Activated CD8-positive, alpha-beta memory T cell treated with anti-CD3 and anti-CD28 coated beads, Interleukin-2, amount 50 U/mL, for 48 hours (primary cell): ENCODE measurements at places on chromosomes 12 and 14.

DNA sequence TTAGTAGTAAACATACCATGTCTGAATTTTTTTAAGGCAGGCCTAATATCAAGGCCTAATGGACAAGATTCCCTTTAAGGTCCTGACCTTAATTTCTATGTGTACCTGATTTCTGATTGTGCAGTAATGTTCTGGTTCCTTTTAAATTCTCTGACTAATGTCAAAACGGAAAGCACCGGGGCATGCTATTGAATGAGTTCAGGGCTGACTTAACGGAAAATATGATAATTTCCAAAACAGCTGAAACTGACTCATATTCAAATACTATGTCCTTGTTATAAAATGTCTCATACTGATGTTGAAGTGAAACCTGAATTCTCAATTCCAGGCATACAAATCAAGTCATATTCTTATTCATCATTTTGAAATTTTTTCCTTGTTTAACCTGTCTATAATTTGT is 6.7 kb downstream of the TAS2R43 start:
- no peak for DNase-seq

DNA sequence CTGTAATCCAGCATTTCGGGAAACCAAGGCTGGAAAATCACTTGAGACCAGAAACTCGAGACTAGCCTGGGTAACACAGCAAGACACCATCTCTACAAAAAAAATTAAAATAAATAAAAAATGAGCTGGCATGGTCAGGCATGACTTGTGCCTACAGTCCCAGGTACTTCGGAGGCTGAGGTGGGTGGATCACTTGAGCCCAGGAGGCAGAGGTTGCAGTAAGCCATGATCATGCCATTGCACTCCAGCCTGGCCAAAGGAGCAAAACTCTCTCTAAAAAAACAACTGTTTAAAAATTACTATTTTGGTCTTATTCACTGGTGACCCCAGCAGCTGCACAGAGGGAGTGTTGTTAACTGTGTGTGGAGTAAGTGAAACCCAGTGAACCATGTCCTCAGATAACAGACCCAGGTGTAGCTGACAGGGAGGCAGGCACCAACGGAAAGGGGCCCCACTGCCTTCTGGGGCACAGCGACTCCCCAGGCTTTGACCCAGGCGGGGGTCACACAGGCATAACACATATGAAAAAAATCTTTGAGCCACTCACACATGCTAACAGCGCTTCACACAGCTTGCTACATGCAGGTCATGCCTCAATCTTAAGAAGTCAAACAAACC is 12.1 kb downstream of the DDX54 start:
- no peak for DNase-seq

DNA sequence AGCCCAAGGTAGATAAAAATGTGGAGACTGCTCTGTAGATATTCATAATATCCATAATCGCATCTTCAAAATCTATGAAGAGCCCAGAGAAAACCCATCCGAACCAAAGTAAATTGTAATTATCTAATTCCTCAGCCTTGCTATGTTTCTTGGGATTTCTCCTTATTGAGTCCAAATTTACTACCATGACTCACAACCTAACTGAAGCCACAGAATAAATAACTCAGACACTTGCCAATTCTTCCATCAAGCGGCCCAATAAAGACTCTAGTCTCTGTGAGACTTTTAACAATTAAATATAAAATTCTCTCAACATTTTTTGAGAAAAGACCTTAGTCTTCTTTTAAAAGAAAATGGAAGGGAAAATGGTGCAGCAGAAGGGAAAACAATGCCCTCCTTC is 409.8 kb downstream of the DAD1 start:
- DNase-seq: no peak

DNA sequence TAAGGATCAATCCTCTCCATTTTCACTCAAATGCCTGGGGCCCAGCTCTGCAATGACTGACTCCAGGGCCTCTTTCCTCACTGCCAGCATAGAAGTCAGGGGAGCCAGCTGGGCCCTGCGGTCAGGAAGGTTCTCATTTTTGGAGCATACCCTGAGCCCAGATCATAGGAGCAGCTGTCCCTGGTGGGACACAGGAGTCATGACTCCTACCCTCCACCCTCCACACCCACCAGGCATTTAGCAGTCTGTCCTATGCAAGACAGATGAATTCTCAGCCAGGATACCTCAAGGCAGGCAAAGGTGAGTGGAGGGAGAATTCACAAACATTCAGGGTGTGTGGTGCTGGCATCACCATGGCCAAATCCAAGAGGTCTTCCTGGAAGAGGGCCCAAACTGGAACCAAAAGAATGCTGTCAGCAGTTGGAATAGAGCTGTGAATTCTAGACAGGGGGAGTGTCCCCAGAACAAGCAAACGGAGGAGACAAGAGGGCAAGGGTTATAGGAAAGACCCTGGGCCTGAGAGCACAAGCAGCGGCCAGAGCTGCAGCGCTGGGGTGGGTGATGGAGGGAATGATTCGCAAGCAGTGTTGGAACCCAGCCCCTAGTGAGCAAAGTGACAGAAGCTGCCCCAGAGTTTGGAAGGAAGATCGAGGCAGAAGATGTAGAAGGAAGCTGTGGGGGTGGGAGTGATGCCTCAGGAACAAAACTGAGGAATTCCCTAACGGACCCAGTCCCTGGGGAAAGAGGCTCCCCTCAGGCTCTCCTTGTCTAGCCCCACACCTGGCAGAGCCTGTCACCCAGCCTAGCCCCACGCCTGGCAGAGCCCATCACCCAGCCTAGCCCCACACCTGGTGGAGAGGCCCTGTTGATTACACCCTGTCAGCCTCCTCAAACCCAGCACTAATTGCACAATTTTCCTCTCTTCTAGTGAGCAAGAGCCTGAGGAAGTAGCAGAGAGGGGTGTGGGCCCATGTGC is 4.5 kb upstream of the REM2 start:
- no peak for DNase-seq

DNA sequence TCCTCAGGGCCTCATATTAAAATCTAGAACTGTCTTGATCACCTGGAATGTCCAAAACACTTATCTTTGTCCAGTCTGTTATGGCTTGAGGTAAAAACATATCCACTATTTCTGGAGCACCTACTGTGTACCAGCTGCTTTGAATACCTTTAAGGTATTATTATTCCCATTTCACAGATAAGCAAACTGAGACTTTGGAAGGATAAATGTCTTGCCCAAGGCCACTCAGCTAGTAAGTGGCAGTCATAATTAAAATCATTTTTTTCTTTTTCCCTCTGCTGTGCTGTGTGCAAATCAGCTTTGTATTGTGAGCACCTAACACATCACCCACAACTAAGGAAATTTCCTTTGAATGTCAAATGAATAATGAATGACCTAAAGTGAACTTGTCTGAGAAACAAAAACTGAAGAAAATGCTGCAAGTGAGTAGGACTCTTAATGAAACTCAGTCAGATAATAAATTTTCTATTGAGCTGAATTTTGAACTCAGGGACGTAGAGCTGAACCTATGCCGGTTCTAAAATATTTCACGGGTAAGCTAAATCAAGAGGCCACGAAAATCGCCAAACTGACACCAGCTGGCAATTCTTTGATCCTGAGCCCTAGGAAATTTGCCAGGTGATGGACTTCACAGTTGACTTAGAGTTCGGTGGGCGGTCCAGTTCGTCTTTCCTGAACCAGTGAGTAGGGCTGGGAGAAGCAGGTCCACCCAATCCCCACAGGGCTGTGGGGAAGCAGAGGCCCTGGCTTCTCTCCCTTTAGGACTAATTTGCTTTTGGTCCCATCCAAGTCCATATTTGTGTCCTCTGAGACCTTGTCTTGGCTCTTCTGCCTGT is 159.7 kb upstream of the PWP1 start:
- no peak for DNase-seq

GRCh38 chr14:57549765-57550420 is 56.2 kb upstream of the CCDC198 start:
- DNase-seq: no peak

- no peak for DNase-seq
Measured at GRCh38 chr12:96371790-96372699, 28.2 kb downstream of the CDK17 start.

- DNase-seq: no peak
Measured at GRCh38 chr12:27987331-27987730, 14.8 kb upstream of the PTHLH start.

DNA sequence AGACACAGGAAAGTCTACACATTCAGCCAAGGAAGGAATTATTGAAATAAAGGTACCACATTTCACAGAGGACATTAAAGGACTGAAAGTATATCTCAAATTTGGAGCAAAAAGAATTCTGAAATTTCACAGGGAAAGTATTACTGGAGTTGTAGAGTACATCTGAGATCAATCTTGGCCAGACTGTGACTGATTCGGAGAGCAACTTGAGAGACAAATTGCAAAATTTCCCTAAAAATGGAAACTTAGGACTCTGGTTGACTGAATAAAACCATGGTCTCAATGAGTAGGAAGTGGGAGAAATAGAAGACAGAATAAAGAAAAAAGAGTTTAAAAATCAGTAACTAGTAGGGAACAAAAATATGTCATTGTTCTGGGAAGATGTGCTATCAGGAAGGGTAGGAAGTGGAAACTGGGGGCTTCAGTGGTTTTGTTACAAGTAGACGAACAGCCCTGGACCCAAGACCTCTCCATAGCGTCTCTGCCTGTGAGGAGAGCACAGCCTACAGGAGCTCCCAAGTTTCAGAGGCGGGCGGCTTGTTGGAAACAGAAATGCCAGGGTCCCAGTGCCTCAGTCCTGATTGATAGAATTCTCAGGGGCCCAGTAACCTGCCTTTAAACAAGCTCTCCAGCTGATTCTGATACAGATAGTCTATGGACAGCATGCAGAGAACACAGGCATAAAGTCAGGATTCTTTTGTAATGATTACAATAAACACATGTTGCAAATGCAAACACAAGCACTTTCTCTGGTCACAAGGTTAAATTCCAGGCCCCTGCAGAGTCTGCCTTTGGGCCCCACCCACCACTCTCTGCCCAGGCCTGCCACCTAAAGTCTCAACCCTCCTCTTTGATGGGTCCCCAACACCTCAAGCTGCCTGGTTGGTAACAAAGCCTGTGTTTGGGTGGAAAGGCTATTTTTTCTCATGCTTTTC is 63.1 kb downstream of the BBS10 start:
- DNase-seq: no peak

DNA sequence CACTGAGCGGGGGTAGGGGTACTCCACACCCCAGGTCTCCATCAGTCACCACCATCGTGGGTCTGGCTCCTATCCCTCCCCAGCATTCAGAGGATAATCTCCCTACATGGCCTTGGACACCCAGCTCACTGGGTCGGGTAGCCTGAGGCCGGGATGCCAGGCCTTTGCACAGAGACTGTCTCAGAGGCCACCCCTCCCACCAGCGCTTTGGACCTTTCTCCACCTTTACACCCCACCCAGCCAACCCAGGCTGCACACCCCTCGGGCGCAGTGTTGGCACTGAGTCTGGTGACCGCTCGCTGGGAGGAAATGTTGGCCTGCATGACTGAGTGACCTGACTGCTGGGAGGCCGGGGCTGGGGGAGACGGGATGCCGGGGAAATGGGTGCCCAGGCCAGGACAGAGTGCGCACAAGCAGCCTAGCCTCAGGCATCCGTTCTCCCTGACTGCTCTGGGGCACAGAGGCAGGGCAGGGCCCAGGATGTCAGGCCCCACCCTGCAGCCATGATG is 10.6 kb upstream of the LBHD2 start:
- DNase-seq: no peak

- DNase-seq: no peak
Measured at GRCh38 chr12:7501031-7501588, 2.5 kb downstream of the CD163 start.

GRCh38 chr12:75658901-75659823 is 147.8 kb upstream of the KRR1 start:
- no peak for DNase-seq

DNA sequence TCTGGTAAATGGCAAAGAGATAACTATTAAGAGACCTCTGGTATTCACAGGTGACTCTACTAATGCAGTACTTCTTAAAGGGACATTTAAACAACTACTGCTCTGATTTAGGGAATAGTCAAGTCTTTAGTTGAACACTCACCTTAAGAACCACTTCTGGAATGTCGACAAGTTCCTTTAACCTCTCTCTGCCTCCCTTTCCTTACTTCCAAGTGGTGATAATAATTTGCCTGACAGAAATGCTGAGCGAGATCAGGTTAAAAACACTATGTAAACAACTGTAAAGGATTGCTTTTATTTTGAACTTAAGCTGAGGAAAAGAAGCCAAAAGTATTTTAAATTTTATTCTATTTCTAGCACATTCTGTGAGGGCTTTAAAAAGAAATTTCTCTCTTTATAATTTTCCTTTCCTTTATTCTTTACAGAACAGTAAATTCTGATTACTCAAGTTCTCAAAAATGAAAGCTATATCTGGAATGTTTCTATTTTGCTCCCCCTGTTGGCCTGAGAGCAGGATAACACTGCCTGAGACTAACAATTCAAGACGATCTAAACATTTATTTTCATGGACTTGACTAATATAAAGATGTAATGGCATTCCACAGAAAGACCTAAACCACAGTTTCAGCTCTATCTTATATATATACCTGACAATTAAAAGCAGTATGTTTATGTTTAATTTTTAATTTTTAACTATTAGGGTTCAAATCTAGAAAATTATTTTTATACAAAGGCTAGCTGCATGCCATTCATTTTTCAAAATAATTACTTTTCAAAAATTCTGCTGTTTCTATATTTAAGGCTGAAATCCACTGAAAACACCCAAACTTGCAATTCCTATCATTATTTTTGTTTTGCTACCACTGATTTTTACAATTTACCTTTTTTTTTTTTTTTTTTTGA is 29.2 kb downstream of the ZCCHC8 start:
- DNase-seq: no peak

- DNase-seq: no peak
Measured at GRCh38 chr12:117169548-117169947, 20.7 kb downstream of the FBXO21 start.

DNA sequence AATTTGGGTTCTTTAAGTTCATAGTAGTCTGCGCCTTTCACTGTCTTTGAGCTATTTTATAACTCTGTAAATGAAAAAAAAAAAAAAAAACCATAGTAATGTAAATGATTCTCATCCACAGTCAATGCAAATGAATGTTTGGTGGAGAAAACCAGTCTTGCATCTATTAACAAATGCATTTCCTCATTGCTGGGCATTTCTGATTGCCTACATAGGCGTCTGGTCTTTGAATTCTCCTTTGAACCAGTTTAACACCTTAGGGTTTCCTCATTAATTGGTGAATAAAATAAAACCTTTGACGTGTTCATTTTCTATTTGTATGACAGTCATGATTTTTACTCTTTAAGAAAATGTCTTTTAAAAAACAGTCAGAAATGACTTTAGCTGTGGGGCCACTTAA is 114.8 kb downstream of the C12orf75 start:
- no peak for DNase-seq

GRCh38 chr12:108611884-108612415 is 14.1 kb upstream of the TMEM119 start:
- DNase-seq: peak; percentile 78
